ENCODE measurements at places on chromosomes 6 and 20.

GRCh38 chr20:59645761-59646171 is 41.4 kb downstream of the PHACTR3 start:
- DNase-seq, result no peak

- no peak for DNase-seq
These were observed 100.4 kb downstream of the OGFRL1 start for GRCh38 chr6:71388856-71389527.

DNA sequence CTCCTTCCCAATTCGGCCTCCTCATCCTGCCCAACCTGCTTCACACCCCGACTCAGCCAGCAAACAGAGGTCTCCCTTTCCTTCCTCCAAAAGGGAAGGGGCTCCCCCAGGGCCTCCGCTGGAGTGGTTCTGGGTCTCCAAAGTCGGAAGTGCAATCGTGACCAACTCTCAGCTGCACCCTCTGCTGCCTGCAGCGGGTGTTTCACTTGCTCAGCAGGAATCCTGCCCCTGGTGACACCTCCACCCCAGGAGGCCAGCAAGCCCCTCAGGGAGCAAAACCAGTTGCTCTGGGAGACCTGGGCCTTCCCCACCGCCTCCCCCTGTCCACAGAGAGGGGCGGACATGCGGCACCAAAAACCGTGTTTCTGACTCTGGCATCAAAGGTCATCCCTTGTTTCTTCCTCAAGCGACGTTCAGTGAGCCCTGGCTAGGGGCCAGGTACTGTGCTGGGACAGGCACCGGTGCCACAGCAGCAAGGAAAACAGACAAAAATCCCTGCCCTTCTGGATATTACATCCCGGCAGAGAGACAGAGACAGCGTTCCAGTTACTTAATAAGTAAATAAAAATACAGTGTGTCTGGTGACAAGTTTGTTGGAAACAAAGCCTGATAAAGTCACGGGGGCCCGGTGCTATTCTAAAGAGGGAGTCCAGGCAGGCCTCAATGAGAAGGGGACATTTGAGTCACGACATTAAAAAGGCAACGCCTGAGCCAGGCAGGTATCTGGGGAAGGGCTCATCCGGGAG is 219.0 kb downstream of the BMP7 start:
- no peak for DNase-seq

DNA sequence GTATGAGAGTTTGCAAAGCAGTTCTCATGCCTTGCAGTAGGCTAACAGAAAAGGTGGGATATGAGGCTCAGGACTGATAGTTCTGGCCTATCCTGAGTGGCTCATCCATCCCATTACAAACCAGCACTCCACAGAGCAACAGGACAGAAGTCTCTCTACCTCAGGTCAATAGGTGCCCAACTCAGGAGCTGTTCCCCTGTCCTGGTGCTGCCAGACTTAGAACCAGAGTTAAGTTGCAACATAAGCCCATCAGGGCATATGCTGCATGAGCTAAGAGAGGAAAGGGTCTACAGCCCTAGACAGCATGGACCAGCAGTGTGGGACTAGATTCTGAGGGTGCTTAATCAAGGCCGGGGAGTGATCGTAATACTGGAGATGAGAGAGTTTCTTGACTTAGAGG is 104.8 kb upstream of the ECI2 start:
- no peak for DNase-seq

DNA sequence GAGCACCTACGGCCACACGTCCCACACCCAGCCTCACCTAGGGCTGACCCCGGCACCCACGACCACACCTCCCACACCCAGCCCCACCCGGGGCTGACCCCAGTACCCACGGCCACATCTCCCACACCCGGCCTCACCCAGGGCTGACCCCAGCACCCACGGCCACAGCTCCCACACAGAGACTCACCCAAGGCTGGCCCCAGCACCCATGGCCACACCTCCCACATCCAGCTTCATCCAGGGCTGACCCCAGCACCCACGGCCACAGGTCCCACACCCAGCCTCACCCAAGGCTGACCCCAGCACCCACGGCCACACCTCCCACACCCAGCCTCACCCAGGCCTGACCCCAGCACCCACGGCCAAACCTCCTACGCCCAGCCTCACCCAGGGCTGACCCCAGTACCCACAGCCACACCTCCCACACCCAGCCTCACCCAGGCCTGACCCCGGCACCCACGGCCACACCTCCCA is 36.7 kb downstream of the NINL start:
- DNase-seq, result no peak

GRCh38 chr20:10381477-10381876 is 52.5 kb downstream of the MKKS start:
- DNase-seq, result no peak

GRCh38 chr6:130359736-130360135 is 6.1 kb upstream of the TMEM200A start:
- no peak for DNase-seq

- no peak for DNase-seq
These were observed 483.8 kb upstream of the EYS start for GRCh38 chr6:66190858-66191257.

GRCh38 chr20:62558779-62559178 is 83.0 kb upstream of the GATA5 start:
- DNase-seq, result peak; percentile 26

DNA sequence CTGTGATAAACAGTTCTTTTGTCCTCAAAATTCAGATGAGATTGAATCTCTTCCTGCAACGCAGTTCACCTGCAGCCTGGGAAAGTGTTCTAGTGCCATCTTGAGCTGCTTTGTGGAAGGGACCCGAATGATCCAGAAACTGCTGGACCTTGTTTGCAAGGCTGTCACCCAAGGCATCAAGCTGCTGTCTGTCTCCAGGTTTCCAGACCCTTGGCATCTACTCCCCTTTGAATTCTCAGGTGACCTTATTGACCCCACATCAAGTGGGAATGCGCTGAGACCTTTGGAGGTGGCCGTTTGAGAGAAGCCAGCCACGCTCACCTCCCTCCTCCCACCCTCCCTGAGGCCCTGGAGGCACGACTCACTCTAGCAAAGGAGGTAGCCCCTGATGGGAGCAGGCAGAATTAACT is 112.5 kb downstream of the EDN3 start:
- no peak for DNase-seq

DNA sequence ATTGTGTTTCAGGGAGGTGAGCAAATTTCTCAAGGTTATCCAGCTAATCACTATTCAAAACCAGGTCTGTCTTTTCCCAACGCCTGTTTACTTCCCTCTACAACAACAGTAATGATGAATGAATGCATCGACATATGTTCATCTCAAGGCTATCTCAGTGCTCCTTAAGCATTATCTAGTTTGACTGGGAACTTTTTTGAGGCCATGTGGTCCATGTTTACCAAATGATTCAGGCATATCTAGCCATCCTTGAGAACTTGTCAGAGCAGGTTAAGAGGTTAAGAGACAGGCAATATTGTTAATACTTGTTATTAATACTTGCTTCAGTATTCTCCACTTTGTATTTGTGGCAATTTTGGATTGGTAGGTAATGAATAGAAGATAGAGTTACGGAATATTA is 1038.4 kb upstream of the FLRT3 start:
- no peak for DNase-seq

DNA sequence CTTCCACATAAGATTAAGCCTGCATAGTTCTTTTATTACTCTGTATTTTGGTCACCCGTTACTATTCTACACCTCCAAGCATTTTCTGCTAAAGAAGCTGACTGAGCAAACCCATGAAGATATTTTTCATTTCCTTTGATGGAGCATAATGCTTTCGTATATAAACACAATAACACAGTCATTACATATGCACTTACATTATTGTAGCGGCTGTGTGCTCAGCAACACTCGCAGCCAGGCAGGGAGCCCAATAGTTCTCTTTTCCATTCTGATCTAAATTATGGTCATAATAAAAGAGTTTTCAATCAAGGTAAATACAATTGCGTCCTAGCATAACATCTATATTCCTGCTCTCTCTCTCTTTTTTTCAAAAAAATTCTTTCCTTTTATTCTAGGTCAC is 69.6 kb upstream of the TFB1M start:
- no peak for DNase-seq

- no peak for DNase-seq
These were observed 101.5 kb downstream of the NRSN1 start for GRCh38 chr6:24227556-24227955.

DNA sequence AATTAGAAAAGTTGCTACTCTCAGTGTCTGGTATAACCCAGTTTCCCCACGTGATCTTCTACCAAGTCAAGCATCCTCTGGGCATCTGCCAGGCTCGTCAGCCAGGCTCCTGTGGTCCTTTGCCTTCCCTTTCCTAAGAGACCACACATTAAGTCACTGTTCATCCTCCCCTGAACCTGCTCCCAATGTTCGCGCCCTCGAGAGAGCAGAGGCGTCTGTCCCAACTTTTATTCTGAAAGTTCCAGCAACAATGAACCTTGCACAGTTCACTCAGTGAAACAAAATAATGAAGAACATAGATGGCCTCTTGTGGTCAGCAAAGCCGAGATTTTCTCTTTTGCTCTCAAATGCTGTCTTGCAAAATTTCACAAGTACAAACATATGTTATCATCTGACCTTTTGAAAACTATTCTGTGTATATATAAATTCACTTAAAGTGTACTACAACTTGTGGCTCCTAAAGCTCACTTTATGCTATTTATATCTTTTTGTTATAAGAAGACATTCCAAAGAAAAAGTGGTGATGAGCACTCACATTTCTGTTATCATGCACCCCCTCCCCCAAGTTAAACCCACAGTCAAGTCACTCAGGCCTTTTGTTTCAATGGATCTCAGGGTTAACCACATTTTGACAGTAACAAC is 39.2 kb upstream of the NHSL1 start:
- DNase-seq, result no peak

DNA sequence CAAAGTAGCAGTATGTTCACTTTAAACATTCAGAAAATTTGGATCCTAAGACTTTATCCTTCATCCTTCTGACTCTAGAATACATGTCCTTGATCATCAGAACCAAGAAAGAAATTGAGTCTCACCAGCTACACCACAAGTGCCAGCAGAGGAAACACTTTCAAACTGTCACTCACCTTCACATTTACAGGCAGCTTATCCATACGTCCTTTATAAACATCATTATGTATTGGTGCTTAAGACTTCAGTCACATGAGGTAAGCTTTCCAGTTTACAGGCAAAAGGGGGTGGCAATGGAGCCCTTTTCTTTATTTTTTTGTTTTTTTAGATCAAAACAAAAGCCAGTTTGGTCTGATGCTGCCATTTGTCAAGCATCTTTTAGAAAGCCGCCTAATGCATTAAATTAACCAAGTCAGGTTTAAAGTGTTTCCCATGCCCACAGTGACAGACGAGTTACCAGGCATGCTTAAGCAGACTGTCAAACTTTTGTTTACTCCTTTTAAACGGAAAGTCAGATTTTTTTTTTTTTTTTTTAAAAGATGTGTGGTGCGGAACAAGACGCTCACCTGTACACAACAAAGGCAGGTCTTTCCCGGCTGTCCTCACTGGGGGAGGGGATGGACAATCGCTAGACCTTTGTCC is 952 bp upstream of the BRPF3 start:
- no peak for DNase-seq

DNA sequence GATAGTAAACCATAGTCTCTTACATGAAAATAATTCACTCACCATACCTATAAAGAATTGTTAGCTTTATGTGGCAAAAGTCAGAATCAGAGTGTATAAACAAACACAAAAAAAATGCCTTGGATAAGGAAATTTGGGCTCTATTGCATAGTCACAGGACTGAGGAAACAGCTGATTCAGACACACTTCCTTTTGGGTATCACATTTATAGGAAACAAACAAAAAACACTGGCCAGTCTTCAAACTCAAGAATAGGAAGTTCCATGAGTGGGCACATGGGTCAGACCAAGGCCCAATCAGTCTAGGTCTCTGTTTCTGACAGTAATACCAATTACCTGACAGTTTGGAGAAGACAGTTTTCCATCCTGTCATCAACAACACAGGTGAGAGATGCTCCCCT is 8.0 kb downstream of the SLC18B1 start:
- DNase-seq, result no peak

- DNase-seq, result no peak
These were observed 48.0 kb upstream of the STXBP5 start for GRCh38 chr6:147156218-147156617.

DNA sequence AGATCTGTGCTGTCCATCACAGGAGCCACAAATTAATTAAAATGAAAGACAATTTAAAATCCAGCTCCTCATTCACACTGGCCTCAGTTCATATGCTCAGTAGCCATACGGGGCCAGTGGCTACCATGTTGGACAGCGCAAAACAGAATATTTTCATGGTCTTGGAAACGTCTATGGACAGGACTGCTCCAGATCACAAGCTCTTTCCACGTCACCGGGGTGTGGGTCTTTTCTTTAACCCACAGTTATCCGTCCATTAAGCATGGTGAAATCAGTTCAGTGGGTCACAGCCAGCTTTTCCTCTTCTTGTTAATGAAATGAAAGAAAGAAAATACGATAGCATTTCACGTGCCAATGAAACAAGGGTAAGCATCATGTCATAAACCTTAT is 24.1 kb downstream of the GFOD1 start:
- DNase-seq, result no peak

DNA sequence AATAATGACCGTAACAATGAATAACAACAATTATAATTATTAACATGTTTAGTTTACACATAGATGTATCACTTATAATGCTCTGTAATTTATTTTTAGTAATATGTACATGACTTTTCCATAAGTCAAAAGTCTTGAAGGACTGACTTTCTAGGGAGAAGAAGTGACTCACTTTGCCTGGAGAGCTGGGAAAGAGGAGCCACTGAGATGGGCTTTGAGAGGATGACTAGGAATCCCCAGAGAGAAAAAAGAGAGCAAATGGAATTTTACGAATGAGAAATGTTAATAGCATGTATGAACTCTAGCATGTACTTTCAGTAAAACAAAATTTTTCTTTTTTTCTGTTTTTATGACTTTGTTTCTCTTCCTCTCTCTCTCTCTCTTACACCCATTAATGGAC is 67.8 kb upstream of the RALY start:
- no peak for DNase-seq

DNA sequence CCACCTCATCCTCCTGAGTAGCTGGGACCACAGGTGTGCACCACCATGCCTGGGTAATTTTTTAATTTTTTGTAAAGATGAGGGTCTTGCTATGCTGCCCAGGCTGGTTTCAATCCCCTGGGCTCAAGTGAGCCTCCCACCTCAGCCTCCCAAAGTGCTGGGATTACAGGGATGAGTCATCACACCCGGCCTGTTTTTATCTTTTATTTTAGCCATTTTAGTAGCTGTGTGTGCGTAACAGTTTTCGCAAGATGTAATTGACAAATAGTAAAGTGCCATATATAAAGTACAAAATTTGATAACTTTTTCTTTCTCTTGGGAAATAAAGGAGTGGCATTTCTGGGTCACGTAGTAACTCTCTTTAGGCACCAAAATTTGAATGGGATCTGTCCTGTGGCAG is 21.4 kb downstream of the SNAI1 start:
- no peak for DNase-seq

GRCh38 chr6:62357835-62358234 is 71.8 kb upstream of the KHDRBS2 start:
- no peak for DNase-seq
